Kidney glomerular epithelial cell (primary cell): ENCODE measurements at places on chromosomes 16 and 17.

- no peak for DNase-seq
Measured at GRCh38 chr17:74118504-74118903, 85.0 kb upstream of the RPL38 start.

DNA sequence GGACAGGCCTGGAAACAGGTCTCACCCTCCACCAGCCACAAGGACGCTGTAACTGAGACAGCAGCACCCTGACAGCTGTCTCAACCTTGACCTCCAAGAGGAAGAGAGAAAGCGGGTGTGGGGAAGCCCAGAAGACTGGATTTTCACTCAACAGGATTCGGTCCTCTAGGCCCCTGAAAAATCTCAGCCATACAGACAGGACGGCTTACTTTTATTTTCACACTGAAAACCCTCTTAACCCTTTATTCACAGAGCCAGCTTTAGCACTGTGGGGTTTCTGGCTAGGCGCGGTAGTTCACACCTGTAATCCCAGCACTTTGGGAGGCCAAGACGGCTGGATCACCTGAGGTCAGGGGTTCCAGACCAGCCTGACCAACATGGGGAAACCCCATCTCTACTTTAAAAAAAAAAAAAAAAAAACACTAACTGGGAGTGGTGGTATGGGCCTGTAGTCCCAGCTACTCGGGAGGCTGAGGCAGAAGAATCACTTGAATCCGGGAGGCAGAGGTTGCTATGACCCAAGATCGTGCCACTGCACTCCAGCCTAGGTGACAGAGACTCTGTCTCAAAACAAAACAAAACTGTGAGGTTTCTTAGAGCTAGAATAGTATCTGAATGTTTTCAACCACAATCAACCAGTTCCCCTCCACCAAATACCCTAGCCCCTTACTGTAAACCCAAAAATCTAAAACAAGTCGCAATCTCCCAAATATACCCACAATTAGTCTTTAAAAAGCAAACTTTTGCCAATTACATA lies 5.3 kb downstream of the ANKRD11 start:
- DNase-seq, result no peak

DNA sequence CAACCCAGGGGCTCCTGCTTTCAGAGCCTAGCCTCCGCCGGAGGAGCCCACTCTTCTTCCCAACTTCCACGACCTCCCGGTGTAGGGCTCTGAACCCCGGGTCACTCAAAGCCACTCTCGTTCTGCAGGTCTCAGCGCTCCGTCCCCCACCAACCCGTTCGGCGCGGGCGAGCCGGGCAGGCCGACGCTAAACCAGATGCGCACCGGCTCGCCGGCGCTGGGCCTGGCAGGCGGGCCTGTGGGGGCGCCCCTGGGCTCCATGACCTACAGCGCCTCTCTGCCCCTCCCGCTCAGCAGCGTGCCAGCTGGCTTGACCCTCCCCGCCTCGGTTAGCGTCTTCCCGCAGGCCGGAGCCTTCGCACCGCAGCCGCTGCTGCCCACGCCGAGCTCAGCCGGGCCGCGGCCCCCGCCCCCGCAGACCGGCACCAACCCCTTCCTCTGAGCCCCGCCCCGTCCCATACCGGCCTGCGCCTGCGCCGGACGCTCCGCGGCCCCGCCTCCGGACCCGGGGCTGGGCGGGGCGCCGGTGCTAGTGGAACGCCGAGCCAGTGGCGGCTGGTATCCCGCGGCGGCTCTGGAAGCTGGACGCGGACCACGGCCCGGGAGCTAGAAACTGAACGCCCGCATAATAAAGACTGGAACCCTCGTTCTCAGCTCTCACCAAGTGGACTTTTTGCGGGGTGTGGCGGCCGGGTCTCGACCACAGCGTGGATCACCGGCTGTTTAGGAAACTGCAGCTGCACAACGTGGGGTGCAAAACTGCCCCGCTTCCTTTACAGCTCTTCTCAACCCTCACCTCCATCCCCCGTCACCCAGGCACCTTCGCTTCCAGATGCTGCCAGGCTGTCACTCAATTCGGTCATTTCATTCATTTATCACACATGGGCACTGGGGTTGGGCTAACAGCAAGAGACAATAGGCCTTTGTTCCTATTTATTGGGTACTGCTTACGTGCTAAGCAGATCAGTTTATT lies 5.0 kb upstream of the SPATA20 start:
- DNase-seq, result peak; percentile 56

- no peak for DNase-seq
Measured at GRCh38 chr17:48373130-48373830, 56.7 kb downstream of the SKAP1 start.

DNA sequence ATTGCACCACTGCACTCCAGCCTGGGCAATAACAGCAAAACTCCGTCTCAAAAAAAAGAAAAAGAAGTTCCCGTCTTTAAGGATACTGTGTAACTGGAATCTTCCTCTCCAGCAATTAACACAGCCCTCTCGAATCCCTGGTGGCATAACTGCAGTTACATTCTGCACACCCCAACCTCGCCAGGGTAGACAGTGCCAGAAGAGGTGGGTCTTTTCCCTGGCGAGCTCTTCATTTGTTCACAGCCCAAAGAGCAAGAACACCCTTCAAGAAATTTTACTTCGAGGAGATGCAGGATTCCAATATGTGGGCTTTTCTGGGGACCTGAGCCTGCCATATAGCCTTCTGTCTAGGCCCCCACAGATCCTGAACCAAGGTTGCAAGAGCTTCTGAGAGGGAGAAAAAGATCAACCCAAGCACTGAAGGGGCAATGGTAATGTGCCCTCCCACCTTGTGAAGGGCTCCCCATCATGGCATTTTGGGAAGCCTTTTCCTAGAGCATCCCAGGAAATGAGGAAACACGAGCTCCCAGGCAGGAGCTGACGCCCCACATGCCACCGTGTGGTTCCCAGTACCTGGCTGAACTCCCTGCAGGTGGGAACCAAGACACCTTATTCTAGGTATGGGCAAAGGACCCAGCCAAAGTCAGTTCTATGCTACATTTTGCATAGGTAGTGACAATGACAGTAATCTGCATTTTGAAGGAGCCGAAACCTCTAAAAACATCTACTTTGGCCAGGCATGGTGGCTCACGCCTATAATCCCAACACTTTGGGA lies 26.9 kb downstream of the TK2 start:
- DNase-seq, result no peak

DNA sequence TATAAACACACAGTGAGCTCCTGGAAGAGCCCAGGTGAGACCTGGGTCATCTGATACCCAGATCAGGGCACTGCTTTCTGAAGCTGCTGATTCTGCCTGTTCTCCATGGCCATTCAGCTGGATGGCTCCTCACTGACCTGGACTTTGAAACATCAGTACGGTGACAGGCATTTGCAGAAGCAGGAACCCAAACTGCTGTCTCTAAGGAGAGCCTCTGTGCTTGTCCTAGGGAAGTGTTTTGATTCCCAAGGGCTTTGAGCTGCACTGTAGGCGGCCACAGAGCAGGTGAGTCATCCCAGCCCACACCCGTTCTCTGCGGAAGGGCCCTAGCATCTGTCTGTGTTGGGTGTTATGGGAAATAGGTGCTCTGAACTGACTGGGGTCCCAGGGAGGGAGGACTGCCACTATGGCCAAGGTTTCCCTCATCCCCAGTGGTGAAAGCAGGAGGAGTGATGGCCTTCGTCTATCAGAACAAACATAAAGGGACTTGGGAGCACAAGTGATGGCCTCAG lies 60.7 kb upstream of the ADCY9 start:
- no peak for DNase-seq

- no peak for DNase-seq
Measured at GRCh38 chr16:80720804-80721371, 83.5 kb downstream of the CDYL2 start.

GRCh38 chr17:4444782-4445473 lies 11.2 kb downstream of the SPNS3 start:
- DNase-seq, result peak; percentile 11
